ENCODE measurements at places on chromosomes 4 and X.

GRCh38 chr4:41746025-41746439 lies 2.5 kb downstream of the PHOX2B start:
- peaks cover 13% of the 10 kb centered on the region for H3K27me3 ChIP-seq
- H3K27ac ChIP-seq, result no peak overlapping the region
- DNase-seq, result no peak
- H3K4me1 ChIP-seq, result no peaks in the 10 kb centered on the region
- H3K36me3 ChIP-seq, result no peaks in the 10 kb centered on the region
- no peak overlapping the region for H3K4me3 ChIP-seq

DNA sequence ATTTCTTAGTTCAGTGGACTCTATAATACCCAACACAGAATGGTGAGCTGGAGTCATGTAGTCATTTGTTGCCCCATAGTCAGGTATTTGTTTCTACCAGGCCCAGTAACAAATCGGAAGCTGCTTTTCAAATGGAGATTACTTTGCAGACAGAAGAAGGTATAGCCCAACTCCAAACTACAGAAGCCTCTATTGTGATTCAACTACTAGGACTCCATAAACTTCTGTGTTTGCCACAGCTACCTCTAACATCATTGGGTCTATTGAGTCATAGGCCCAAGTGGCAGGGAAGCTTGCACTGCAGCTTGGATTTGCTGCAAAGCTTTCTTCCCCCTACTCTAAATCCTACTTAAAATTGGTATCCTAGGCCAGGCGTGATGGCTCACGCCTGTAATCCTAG lies 148.8 kb upstream of the STK26 start:
- no peaks in the 10 kb centered on the region for H3K27me3 ChIP-seq
- H3K4me1 ChIP-seq, result no peaks in the 10 kb centered on the region
- H3K4me3 ChIP-seq, result no peak overlapping the region
- no peak overlapping the region for H3K27ac ChIP-seq
- no peaks in the 10 kb centered on the region for H3K36me3 ChIP-seq

GRCh38 chrX:123169247-123169901 lies 14.7 kb upstream of the GRIA3 start:
- no peak overlapping the region for H3K4me3 ChIP-seq
- H3K27ac ChIP-seq, result no peak overlapping the region
- H3K27me3 ChIP-seq, result no peaks in the 10 kb centered on the region
- DNase-seq, result no peak

DNA sequence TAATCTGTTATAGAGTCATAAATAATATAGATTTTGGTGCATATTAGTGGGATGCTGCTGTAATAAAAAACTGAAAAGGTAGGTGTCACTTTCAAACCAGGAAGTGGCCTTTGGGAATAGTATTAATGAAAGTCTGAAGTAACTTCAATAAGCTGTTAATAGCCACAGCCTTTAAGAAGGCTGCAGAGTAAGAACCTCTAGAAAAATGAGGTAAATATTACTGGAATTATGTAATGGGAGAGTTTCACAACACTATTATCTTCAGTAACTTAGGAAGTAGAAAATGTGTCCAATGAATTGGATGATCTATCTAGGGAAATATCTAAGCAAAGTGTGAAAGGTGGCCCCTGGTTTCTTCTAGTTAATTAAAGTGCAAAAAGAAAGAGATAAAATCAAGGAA lies 104.7 kb downstream of the NCAPG start:
- H3K27me3 ChIP-seq, result no peaks in the 10 kb centered on the region
- no peaks in the 10 kb centered on the region for H3K4me1 ChIP-seq
- H3K4me3 ChIP-seq, result no peak overlapping the region
- H3K27ac ChIP-seq, result no peak overlapping the region

- H3K36me3 ChIP-seq, result no peaks in the 10 kb centered on the region
- H3K27me3 ChIP-seq, result no peaks in the 10 kb centered on the region
- no peak overlapping the region for H3K4me3 ChIP-seq
- H3K4me1 ChIP-seq, result no peaks in the 10 kb centered on the region
Observed at GRCh38 chr4:185800266-185800945, 11.6 kb downstream of the SORBS2 start.

DNA sequence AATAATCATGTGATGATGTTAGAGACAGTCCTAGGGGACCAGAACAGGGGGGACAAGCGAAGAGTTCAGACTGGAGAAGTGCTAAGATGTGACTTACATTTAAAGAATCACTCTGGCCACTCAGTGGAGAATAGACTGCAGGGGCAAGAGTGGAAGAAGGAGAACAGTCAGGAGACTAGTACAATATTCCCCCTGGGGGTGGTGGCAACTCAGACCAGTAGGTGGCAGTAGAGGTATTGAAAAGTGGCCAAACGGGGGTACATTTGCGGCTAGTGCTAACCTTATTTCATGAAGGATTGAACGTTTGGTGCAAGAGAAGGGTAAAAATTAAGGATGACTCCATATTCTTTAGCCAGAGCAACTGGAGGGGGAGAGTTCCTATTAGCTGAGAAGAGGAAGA lies 2.7 kb upstream of the BMX start:
- DNase-seq, result peak; percentile 32
- H3K27ac ChIP-seq, result no peak overlapping the region
- H3K36me3 ChIP-seq, result no peaks in the 10 kb centered on the region

- H3K4me1 ChIP-seq, result no peaks in the 10 kb centered on the region
- no peaks in the 10 kb centered on the region for H3K27me3 ChIP-seq
- no peak overlapping the region for H3K27ac ChIP-seq
- DNase-seq, result no peak
- no peak overlapping the region for H3K4me3 ChIP-seq
- no peaks in the 10 kb centered on the region for H3K36me3 ChIP-seq
Observed at GRCh38 chr4:8832113-8832915, 39.3 kb downstream of the HMX1 start.

GRCh38 chr4:109611045-109611646 lies 51.1 kb downstream of the MCUB start:
- H3K4me3 ChIP-seq, result no peak overlapping the region
- no peaks in the 10 kb centered on the region for H3K27me3 ChIP-seq
- H3K27ac ChIP-seq, result no peak overlapping the region
- H3K4me1 ChIP-seq, result peaks cover 13% of the 10 kb centered on the region

- H3K27ac ChIP-seq, result no peak overlapping the region
- H3K4me1 ChIP-seq, result peaks cover 6% of the 10 kb centered on the region
- no peak overlapping the region for H3K4me3 ChIP-seq
- H3K27me3 ChIP-seq, result no peaks in the 10 kb centered on the region
Observed at GRCh38 chrX:55490974-55491373, 1.3 kb upstream of the USP51 start.

- no peak overlapping the region for H3K4me3 ChIP-seq
- DNase-seq, result no peak
- no peaks in the 10 kb centered on the region for H3K27me3 ChIP-seq
- H3K27ac ChIP-seq, result no peak overlapping the region
- no peaks in the 10 kb centered on the region for H3K36me3 ChIP-seq
- H3K4me1 ChIP-seq, result no peaks in the 10 kb centered on the region
Observed at GRCh38 chr4:5086535-5086934, 35.3 kb downstream of the STK32B start.

- H3K27ac ChIP-seq, result no peak overlapping the region
- peaks cover 19% of the 10 kb centered on the region for H3K4me1 ChIP-seq
- no peaks in the 10 kb centered on the region for H3K27me3 ChIP-seq
- H3K4me3 ChIP-seq, result no peak overlapping the region
- H3K36me3 ChIP-seq, result no peaks in the 10 kb centered on the region
Observed at GRCh38 chr4:82215800-82216199, 158.0 kb downstream of the HNRNPD start.

- no peaks in the 10 kb centered on the region for H3K27me3 ChIP-seq
- no peak overlapping the region for H3K4me3 ChIP-seq
Observed at GRCh38 chr4:182778222-182778982, 138.8 kb downstream of the DCTD start.

- no peaks in the 10 kb centered on the region for H3K4me1 ChIP-seq
- no peak overlapping the region for H3K27ac ChIP-seq
- no peak overlapping the region for H3K4me3 ChIP-seq
Observed at GRCh38 chr4:8082517-8083055, 76.0 kb downstream of the ABLIM2 start.

DNA sequence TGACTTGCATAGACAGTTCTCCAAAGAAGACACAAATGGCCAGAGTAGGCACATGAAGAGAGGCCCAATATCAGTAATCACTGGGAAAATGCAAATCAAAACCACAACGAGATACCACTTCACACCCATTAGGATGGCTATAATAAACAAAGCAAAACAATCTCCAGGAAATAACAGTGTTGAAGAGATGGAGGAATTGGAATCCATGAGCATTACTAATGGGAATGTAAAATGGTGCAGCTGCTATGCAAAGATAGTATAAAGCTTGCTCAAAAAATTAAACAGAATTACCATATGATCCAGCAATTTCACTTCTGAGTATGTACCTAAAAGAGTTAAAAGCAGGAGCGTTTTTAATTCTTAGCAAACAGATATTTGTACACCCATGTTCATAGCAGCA lies 17.0 kb upstream of the TMEM33 start:
- no peaks in the 10 kb centered on the region for H3K4me1 ChIP-seq
- H3K36me3 ChIP-seq, result no peaks in the 10 kb centered on the region
- H3K27ac ChIP-seq, result no peak overlapping the region
- no peak overlapping the region for H3K4me3 ChIP-seq

- no peaks in the 10 kb centered on the region for H3K4me1 ChIP-seq
- no peak overlapping the region for H3K4me3 ChIP-seq
- DNase-seq, result no peak
- H3K27me3 ChIP-seq, result no peaks in the 10 kb centered on the region
- no peak overlapping the region for H3K27ac ChIP-seq
- H3K36me3 ChIP-seq, result no peaks in the 10 kb centered on the region
Observed at GRCh38 chr4:95059663-95060062, 301.9 kb downstream of the BMPR1B start.

DNA sequence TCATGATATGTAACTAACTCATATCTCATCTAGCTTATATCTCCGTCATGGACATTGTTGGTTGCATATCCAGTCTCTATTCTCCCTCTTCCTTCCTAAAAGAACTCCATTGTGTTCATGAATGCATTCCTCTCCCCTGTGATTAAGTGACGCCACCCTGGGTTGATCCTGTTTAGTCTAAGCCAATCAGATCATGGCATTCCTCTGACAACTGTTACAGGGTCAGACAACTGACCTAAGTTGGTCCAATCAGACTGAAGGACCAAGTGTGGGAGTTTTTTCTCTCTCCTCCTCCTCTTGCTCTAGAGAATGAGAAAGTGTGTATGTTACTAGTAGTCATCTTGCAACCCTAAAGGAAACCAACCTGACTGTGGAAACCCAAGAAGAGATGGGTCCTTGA lies 3.6 kb downstream of the APOO start:
- no peak for DNase-seq
- no peaks in the 10 kb centered on the region for H3K36me3 ChIP-seq
- H3K4me3 ChIP-seq, result no peak overlapping the region
- peaks cover 10% of the 10 kb centered on the region for H3K4me1 ChIP-seq
- no peak overlapping the region for H3K27ac ChIP-seq

DNA sequence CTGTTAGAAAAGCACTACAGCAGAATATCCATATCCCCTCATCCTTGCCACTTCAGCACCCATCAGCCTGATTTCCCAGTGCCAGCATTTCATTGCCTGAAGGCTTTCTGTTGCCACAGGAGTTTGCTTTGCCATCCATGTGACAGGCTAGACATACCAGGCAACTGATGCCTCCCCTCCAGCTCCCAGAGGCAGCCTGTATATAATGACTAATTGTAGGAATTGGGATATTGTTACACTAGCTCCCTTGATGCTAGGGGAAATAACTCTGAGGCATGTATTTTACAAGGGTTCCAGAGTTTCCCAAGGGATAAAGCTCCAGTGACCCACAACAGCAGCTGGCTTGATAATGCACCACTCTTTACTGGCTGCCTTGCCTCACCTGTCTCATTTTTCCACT lies 608.0 kb upstream of the FTHL17 start:
- DNase-seq, result no peak
- H3K4me1 ChIP-seq, result no peaks in the 10 kb centered on the region
- H3K4me3 ChIP-seq, result no peak overlapping the region
- H3K27ac ChIP-seq, result no peak overlapping the region
- H3K27me3 ChIP-seq, result no peaks in the 10 kb centered on the region

DNA sequence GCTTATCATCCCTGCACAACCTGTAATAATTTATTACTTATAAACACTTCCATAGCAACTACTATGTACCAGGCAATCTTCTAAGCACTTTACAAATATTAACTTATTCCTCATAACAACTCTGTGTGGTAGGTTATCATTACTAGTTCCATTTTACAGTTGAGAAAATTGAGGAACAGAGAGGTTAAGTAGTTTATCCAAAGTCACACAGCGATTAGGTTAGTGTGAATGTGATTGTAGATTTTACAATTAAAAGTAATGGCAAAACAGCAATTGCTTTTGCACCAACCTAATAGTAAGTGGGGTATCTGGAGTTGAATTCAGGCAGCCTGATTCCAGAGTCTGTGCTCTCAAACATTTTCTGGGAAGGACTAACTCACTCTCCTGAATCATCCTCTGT lies 348.9 kb downstream of the NKX6-1 start:
- H3K36me3 ChIP-seq, result no peaks in the 10 kb centered on the region
- no peak for DNase-seq
- H3K4me3 ChIP-seq, result no peak overlapping the region
- H3K27me3 ChIP-seq, result no peaks in the 10 kb centered on the region
- H3K4me1 ChIP-seq, result no peaks in the 10 kb centered on the region

DNA sequence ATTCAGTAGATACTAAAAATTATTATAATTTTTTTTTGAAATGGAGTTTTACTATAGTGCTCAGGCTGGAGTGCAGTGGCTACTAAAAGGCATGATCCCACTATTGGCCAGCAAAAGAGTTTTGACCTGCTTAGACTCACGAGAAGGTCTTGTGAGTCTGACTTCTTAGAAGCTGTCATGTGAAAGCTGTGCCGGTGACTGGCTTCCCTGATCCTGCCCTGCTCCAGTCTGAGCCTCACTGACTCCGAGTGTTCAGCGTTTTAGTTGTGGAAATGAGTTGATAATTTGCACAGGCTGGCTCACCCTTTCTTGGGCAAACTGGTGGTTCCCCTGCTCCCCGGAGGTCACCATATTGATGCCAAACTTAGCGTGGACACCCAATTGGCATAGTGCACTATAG lies 16.4 kb upstream of the CXCL8 start:
- no peak for DNase-seq
- no peak overlapping the region for H3K27ac ChIP-seq
- no peak overlapping the region for H3K4me3 ChIP-seq
- H3K4me1 ChIP-seq, result no peaks in the 10 kb centered on the region
- no peaks in the 10 kb centered on the region for H3K27me3 ChIP-seq

DNA sequence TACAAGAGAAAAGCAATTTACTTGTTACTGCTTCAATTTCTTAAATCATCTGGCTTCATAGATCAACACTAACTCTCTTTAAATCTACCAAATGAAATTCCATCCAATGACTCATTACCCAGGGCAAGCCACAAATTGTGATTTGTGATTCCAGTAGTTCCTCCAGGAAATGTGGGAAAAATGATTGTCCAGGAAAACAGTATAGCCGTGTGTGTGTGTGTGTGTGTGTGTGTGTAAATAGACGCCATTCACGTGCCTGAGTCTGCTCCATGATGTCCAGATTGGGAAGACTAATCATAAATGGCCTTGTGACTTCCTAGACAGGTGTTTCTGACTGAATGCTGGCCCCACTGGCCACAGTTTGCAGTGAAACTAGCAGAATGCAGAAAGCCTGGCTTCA lies 121.3 kb downstream of the HS6ST2 start:
- H3K4me3 ChIP-seq, result no peak overlapping the region
- DNase-seq, result no peak
- no peaks in the 10 kb centered on the region for H3K27me3 ChIP-seq
- no peaks in the 10 kb centered on the region for H3K4me1 ChIP-seq
- H3K36me3 ChIP-seq, result no peaks in the 10 kb centered on the region

All from CD8-positive, alpha-beta memory T cell (primary cell).